ENCODE measurements at places on chromosomes 16 and 17. TPM values are rescaled to one million over a fixed set of nuclear protein-coding genes. Genes with fewer than 3 reads are reported as not detected.

The PLA2G10 gene
- not detected for total RNA-seq

The KREMEN2 gene
- total RNA-seq = 0.31 TPM

The SSTR5 gene
- 5.1 TPM for total RNA-seq

The SYT17 gene
- total RNA-seq = 0.38 TPM

The PSMC3IP gene
- total RNA-seq = 16.0 TPM

The TPSB2 gene
- total RNA-seq = not detected

The CACNA1H gene
- 0.65 TPM for total RNA-seq

The CLEC18B gene
- total RNA-seq = 0.94 TPM

GRCh38 chr16:10965440-10966061, 21.2 kb downstream of the CLEC16A start:
- DNase-seq = no peak

DNA sequence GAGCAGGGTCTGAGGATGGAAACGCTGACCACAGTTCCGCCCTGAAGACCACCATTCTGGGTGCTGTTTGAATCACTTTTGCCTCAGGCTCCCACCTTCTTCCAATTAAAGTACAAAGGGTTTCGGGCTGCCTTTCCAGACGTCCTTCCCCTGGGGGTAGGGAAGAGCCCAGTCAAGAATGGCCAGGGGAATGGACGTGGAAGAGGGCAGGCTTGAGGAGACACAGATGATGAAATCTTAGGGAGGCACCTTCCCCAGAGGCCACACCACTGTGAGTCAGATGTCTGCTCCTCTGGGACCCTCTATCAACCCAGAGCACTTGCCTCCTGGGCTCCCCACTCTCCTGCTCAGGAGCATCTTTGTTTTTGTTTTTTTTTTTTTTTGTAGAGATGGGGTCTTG, 27.5 kb upstream of the MTSS2 start:
- DNase-seq = no peak

GRCh38 chr17:43360376-43360738, 38.4 kb upstream of the ARL4D start:
- no peak for DNase-seq

DNA sequence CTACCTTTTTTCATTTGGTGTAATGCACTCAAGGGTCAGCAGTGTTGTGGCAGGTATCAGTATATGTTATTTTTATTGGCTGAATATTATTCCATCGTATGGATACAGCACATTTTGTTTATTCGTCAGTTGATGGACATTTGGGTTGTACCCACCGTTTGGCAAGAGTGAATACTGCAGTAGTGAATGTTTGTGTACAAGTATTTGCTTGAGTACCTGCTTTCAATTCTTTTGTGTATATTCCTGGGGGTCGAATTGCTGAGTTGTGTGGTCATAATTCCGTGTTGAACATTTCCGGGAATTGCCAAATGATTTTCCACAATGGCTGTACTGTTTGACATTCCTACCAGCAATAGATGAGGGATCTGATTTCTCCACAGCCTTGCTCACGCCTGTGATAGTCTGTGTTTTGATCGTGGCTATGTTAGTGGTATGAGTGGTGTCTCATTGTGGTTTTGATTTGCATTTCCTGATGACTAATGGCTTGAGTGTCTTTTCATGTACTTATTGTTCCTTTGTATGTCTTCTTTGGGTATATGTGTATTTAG, 108.4 kb downstream of the OR1D5 start:
- DNase-seq = peak; percentile 66

DNA sequence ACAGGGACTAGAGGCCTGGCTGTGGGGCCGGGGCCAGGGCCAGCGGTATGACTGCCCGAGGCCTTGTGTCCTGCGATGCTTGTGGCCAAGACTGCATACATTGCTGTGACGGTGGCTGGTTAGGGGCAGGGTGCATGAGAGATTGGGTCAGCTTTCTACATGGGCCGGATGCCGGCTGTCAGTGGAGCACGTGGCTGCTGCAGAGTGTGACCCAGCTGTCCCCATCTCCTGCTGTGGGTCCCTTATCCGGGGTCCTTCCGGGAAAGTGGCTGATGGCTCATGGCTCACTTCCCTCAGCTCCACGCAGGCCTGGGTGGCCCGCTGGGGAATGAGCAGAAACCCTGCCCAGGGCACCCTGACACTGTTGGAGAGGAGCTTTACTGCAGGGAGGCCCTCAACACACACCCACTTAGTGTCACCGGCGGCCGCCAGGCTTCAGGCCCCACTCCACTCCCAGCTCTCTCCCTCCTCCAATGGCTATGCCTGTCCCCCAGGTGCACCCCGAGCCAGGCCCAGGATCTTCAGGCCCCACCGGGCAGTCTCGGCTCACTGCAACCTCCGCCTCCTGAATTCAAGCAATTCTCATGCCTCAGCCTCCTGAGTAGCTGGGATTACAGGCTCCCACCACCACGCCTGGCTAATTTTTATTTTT, 808 bp upstream of the RGS11 start:
- DNase-seq = no peak

- no peak for DNase-seq
These were observed 1.4 kb downstream of the BBS2 start for GRCh38 chr16:56518425-56518824.

GRCh38 chr16:25257470-25257955, at the start of gene ZKSCAN2:
TSS of gene ZKSCAN2 (minus strand) at chr16:25257845. CDS start at chr16:25257127, 718 bp downstream.
- DNase-seq = peak; percentile 87

GRCh38 chr16:88900662-88901052, 34.2 kb upstream of the PABPN1L start:
- no peak for DNase-seq

- peak; percentile 14 for DNase-seq
These were observed 10.1 kb downstream of the DNAH9 start for GRCh38 chr17:11608396-11608795.
